T-helper 1 cell (primary cell): ENCODE measurements at places on chromosomes 7 and 10.

DNA sequence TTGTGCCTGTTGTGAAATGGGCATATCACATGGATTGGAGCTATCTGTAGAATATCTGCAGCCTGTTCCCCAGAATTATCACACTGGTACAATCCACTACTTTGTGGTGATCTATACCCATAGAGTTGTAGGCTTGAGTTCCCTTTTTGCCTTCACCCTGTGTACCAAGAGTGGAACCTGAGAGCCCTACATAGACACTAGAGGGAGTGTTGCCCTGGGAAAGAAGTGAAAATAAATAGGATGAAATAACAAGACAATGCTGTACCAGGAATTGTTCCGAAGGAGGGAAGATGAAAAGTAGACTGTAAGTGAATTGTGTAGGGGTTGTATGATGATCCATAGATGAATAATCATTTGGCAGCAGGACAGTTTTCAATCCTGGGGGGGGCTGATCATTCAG is 9.0 kb downstream of the SORCS3 start:
- DNase-seq = no peak

DNA sequence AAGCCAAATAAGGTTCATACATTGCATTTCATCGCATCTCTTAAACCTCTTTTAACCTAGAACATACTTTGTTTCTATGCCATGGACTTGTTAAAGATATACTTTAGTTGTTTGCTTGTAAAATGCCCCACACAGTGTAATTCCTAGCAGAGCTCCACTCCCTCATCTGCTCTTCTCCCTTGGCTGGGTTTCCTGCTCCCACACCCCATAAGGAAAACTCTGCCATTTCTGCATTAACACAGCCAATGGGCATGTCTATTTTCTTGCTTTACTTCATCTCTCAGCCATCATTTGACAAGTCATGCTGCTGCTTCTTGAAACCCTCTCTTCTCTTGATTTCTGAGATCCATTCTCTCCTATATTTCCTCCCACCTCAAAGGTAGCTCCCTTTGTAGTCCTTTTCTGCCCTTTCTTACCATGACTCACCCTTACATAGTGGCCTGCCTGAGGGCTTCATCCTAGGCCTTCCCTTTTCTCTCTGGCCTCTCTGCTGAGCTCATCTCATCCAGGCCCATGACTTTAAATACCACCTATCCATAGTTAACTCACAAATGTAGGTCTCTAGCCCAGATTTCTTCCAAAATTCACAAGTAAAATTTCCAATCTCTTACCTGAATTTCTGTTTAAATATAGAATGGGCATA is 471.4 kb downstream of the ADRA2A start:
- DNase-seq = no peak

- DNase-seq = no peak
Measured at GRCh38 chr7:157000741-157001653, 9.5 kb downstream of the MNX1 start.

DNA sequence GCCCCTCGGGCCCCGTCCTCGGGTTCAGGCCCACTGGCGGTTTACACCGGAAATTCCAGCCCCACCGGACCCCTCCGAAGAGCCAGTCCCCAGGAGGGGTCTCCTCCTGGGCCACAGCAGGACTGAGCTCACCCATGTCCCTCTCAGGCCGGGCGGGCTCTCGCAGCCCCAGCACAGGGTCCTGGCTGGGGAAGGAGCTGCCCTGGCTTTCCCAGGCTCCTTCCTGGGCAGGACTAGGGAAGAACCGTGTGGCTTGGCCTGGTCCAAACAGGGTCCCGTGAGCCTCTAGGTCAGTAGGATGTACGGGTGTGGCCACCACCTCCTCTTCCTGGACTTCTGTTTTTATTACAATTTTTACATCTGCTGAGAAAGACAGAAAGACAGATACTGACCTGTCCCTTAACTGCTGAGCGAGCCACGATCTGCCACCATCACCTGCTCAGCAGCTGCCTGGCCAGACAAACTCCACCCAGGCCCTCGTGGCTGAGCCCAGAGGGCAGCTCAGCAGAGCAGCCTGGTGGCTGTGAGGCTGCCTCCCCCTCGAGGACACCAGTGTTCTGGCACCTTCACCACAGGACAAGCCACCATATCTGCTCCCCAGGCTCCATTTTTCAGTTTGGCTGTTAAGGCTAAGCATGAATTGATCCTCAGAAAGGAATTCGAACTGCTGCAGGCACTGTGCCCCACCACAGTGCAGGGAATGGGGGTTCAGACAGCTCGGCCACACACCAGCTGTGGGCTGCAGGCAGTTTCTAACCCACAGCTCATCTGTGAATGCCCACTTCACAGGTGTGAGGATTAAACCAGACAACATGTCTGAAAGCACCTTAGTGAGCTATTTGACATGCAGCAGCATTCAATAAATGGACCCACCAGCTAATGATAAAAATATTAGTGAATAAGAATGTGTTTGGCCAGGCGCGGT is 14.5 kb upstream of the ZNF777 start:
- DNase-seq = no peak

DNA sequence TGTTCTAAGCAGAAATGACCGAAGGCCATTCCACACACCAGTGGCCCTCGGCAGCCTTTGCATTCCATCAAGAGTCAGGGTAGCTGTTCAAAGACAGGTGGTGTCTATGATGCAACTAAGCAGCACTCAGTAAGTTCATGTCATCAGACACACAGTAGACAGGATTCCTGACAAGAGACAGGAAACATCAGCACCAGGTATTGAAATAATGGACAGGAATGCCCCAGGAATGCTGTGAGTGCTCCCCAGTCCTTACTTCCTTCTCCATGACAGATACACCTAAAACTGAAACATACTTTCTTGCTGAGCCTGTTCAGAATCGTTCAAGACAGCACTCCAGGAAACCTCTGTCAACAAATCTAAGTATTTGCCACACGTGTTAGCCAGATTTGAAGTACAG is 204.4 kb downstream of the TPST1 start:
- DNase-seq = no peak

GRCh38 chr10:104321725-104322415 is 16.4 kb downstream of the ITPRIP start:
- DNase-seq = no peak

- no peak for DNase-seq
Measured at GRCh38 chr10:132641401-132641800, 103.8 kb downstream of the INPP5A start.

DNA sequence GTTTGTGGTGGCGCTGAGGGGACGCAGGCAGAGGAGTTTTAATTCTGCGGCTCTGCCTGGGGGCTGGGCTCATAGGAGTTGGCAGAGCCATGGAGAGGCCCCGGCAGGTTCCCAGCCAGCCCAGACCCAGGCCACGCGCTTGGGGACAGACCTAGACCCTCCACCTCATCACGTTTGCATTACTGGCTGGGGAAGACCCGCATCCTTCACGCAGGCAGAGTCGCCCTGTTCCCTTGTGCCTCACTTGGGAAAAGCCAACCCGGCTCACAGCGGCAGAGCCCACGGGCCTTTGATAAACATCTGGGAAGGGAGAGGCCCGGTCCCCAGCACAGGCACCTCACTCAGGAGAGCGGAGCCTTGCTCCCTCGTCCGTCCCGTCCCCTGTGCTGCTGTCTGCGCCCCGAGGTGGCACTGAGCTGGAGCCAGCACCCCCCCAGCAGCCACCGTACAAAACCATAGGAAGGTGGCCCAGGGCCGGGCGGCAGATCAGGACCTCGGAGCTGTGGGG is 112.8 kb downstream of the CYTH3 start:
- DNase-seq = no peak
